ENCODE measurements at places on chromosomes 4 and X.

- DNase-seq: no peak
These were observed 765.4 kb upstream of the PCDH10 start for GRCh38 chr4:132383571-132384199.

GRCh38 chrX:85569096-85569495 is 189.6 kb upstream of the POF1B start:
- no peak for DNase-seq

- no peak for DNase-seq
These were observed 46.4 kb downstream of the ACOX3 start for GRCh38 chr4:8394061-8394519.

DNA sequence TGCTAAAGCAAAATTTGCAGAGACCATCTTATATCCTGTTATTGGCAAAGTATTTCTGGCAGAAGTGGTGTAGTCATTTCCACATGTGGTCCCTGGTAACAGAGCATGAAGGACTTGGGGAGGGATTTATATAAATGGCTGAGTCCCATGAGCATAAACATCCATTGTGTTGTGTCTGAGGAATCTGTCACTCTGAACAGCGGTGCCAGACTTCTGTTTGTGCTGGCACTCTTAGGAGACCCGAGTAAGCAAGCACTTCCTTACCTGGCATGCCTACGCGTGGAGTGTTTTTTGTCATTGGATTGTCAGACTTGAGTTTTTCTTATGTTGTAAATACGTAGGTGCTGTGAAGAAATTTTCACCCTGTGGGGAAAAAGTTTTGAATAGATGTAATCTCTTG is 285.9 kb downstream of the ARHGAP10 start:
- DNase-seq: no peak

- no peak for DNase-seq
These were observed 2078.4 kb upstream of the TENM3 start for GRCh38 chr4:180164799-180165198.

- DNase-seq: no peak
These were observed 27.0 kb upstream of the RAB28 start for GRCh38 chr4:13511101-13511500.

DNA sequence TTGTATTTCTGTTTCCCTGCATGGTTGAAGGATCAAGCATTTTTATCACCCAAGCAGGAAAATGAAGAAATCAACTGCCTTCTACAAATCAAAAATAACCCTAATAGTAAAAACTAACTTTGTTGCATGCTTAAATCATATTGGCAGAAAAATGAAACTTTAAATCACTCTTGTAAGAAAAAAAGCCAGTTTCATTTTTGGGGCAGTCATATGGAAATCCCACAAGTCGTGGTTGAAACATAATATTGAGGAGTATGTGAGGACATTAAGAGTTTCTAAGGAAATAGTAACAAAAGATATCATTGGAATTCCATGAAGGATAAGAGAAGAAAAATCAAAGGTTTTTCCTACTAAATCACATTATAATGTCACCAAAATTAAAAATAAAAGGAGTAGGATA is 8.4 kb downstream of the TEC start:
- no peak for DNase-seq

DNA sequence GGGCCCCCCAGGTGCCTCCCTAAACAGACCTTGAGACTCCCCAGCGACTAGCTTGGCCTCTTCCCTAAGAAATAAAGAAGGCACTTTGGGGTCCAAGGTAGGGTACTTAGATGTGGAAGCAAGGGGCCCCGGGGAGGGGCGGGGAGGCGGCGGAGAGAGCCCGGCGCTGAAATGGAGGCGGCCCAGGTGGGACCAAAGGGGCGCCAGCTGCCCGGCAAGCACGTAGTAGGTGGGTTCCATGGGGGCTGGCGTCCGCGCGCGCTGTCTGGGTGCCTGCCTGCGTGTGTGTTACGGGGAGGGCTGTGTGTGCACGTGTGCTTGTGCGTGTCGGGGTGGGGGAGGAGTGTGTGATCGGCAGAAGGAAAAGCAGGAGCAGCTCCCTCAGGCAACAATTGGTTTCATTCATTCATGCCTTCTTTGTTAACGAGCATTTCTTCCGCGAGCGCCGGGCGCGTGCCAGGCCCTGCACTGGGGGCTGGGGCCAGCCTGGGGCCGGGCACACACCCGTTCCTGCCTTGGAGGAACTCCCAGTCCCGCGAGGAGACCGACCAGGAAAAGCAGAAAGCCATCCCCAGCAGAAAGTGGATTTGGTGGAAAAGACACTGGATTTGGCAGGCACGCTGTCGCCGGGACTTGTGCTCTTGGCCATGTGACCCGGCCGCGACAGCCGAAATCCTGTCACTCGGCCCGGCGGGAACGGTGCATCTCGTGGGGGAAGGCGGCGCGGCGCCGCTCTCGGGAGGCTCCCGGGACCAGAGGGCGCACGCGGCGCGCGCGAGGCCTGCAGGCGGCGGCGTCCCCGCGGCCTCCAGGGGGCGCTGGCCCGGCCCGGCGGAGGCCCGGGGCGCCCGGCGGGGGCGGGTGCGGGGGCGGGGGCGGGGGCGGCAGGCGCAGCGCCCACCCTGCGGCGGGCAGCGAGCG is 3.3 kb upstream of the DUSP9 start:
- no peak for DNase-seq

GRCh38 chr4:183788308-183788905 is 116.7 kb upstream of the STOX2 start:
- DNase-seq: no peak

DNA sequence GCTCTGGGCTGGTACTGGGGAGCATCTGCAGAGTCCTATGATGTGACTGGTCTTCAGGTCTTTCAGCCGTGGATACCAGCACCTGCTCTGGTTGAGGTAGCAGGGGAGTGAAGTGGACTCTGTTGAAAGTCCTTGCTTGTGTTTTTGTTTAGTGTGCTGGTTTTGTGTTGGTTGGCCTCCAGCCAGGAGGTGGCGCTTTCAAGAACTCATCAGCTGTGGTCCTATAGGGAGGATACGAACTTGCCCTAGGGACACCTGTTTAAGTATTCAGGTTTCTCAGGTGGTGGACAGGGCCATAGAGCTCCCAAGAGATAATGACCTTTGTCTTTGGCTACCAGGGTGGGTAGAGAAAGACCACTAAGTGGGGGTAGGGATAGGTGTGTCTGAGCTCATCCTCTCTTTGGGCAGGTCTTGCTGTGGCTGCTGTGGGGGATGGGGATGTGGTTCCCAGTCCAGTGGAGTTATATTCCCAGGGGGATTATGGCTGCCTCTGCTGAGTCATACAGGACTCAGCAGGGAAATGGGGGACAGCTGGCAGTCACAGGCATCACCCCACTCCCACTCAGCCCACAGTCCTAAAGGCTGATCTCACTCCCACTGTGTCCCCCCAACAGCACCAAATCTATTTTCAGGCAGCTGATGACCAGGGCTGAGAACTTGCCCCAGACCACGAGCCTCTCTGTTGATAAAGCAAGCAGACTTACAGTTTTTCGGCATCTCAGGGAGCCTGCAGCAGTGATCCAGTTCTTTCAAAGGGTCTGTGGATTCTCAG is 24.1 kb downstream of the MSMO1 start:
- DNase-seq: no peak

DNA sequence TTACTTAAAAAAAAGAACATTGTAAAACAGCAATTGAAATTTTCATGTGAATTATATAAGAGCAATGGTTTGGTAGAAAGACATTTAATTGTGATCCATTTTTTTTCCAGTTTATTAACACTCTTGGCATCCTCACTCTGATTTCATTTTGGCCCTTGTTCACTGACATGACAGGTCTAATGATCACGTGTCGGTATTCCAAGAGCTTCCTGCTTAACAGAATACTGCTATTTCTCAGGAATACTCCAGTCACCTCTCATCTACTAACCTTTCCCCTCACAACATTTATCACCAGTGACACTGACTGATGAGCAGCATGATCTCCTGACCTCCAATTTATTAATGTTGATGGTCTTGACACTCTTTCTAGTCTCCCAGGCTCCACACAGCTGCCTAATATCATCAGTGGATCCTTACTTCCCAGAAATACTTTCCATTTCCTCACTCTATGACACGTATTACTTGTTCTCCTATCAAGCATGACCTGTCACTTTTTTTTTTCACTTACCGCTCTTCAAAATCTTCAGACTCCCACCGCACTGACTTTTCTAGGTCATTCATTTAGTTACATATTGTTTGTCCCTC is 847.8 kb upstream of the SLIT2 start:
- no peak for DNase-seq

DNA sequence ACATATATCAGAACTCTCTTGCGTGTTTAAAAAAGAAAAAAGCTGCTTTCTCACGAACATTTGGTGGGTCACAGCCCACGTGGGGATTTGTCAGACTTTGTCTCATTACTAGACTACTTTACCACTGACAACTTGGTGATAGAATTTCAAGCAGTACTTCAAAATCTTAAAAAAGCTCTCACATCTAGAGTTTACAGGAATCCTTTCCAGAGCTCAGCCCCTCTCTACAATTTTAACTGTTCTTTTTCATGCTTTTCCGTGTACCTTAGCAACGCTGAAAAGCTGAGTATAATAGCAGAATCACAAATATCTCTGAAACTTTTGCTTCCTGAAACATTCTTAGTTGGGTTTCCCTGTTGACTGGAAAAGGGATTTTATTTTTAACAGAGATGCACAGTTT is 50.2 kb downstream of the SMAD1 start:
- no peak for DNase-seq

GRCh38 chrX:34555481-34555880 is 101.6 kb downstream of the TMEM47 start:
- no peak for DNase-seq

DNA sequence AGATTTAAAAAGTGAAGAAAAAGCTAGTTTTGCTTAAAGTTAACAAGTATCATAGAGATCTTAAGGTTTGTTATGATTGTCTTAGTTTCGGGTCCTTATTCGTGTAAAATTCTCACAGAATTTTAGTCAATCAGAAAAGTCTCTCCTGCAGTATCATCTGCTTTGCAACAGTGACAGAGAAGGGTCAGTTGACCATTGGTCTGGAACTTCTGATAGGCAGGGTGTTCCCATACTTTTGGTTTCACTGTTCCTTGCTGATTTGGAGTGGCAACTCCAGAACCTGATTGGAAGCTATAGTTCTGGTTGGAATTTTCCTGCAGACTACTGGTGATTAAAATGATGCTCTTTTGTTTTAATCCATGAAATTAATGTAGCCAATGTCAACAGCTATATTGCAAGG is 1.8 kb downstream of the IL15 start:
- DNase-seq: no peak

DNA sequence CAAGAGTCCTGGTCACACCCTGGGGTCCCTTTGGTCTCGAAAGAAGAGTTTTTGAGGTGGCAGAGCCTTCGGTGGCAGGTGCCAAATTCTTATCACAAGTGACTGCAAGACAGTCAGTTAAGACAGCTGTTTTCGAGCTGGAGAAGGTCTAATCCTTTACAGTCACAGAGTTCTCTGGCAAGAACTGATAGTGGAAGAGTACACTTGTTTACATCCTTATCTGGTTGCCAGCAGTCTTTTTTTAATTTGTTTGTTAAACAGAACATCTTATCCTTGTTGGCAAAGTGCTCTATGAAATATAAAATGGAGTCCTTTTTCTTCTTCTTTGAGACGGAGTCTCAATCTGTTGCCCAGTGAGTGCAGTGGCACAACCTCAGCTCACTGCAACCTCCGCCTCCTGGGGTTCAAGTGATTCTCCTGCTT is 50.4 kb upstream of the ELOVL6 start:
- DNase-seq: no peak

GRCh38 chrX:105314458-105314857 is 94.0 kb upstream of the TEX13A start:
- DNase-seq: no peak

- DNase-seq: no peak
These were observed 1.5 kb downstream of the RBPJ start for GRCh38 chr4:26322346-26322745.

GRCh38 chr4:162126729-162127128 is 37.1 kb downstream of the FSTL5 start:
- DNase-seq: no peak

- DNase-seq: no peak
These were observed 13.8 kb downstream of the CYP4V2 start for GRCh38 chr4:186205156-186205555.

- no peak for DNase-seq
These were observed 104.9 kb downstream of the CEP44 start for GRCh38 chr4:174388461-174389145.

DNA sequence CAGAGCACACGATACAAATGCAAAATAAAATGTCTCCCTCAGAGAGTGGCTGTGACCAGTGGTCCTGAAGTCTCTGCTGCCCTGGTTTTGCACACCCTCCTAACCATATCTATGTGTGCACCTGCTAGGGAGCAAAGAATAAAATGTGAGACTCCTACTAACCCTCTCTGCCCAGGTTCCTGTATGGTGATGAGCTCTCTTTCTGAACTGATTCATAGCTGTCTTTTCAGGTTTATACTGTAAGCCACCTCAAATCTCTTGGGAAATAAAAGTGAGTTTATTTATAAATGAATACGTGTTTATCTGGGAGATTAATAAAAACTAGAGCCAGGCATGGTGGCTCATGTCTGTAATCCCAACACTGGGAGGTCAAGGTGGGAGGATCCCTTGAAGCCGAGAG is 126.0 kb upstream of the RBPJ start:
- DNase-seq: no peak

DNA sequence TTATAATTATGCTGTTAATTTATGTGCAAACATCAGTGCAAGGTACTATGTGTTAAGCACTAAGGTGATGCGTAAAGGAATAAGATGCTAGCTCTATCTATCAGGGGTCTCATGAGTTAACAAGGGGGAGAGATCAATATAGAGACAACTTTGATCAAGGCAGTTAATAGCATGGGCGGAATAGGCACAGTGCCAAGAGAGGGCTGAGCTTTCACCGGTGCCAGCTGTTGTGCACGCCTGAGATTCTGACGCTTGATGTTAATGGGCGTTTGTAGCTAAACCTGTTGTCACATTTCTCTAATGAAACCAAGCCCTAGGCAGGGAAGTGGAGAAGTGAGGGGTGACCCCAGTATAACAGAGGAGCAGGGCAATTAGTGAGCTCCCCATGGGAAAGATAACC is 86.0 kb upstream of the NMU start:
- DNase-seq: no peak

DNA sequence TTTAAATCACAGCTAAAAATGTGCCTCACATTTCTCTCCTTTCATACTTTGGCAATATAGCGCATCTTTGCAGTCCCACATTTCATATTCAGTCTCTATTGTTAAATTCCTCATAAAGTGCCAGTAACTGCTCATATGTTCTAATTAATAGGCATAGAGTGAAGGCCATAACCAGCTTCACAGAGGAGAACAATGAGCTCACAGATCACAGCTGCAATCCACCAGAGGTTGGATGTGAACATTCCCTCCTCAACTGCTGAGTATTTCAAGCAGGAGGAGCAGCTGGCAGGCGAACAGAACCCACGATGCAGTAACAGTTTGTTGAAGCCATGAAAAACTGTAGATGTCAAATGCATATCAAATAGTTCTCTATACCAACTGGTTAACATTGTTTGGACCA is 2088.7 kb upstream of the AGA start:
- no peak for DNase-seq

- no peak for DNase-seq
These were observed 495.9 kb downstream of the CENPC start for GRCh38 chr4:67049446-67049845.

- DNase-seq: no peak
These were observed 113.5 kb upstream of the FAM9A start for GRCh38 chrX:8914681-8915080.

Data from stimulated activated CD4-positive, alpha-beta T cell treated with anti-CD3 and anti-CD28 coated beads, Interleukin-15, amount 100 ng/mL, for 1 hour (primary cell).